ENCODE measurements at places on chromosomes 7 and 10.

DNA sequence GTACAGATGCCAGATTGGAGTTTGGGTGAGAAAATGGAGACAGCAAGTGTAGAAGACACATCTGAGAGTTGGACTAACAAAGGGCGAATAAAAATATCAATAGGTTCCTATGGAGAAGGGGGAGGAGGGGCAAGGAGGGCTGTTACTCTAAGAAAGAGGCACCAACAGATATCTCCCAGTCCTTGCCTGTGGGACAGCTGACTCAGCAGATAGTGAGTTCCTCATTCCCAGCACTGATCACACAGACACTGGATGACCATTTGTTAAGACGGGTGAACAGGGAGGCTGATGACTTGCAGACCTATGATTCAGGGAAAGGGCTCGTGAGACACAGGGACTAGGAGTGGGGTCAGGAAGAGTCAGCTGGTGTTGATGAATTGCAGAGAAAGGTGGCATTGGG is 5.7 kb upstream of the PRR15 start:
- DNase-seq, result no peak

DNA sequence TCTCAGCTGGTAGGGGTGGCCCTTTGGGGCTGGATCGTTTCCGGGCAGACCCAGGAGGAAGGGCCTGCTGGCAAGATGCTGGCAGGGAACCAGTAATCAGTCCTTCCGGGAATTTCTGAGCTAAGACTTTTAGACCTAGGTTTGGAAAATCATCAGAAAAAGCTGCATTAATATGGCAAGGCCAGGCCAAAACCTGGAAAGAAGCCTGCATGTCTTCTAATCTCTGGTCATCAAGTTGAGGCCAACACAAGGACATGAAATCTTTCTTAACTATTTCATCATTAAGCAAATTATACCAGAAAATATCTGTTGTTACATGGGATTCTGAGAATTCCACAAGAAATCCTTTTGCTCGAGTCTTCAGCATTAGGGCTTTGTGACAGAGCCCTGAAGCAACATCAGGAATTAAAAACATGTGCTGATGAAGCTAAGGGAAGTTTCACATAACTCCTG is 19.9 kb downstream of the CPA1 start:
- no peak for DNase-seq

- DNase-seq, result no peak
Measured at GRCh38 chr10:71379118-71379766, 17.5 kb upstream of the CDH23 start.

DNA sequence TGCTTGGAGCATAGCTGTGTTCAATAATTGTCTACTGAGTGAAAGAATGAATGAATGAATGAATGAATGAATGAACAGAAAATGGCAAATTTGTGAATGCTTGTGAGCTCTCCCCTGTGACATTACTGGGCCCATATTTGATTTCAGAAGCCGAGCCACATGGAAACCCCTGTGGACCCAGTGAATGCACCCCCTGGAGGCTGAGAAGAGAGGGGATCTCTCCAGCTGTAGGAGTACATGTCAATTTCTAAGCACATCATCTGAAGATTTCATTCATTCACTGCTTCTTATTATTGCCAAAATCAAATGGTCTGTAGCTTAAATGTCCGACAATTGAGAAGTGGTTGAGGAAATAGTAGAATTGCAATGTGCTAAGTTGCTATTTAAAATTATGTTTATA is 58.3 kb upstream of the DOCK1 start:
- no peak for DNase-seq

- DNase-seq, result no peak
Measured at GRCh38 chr7:116216956-116217571, 6.7 kb downstream of the TES start.

DNA sequence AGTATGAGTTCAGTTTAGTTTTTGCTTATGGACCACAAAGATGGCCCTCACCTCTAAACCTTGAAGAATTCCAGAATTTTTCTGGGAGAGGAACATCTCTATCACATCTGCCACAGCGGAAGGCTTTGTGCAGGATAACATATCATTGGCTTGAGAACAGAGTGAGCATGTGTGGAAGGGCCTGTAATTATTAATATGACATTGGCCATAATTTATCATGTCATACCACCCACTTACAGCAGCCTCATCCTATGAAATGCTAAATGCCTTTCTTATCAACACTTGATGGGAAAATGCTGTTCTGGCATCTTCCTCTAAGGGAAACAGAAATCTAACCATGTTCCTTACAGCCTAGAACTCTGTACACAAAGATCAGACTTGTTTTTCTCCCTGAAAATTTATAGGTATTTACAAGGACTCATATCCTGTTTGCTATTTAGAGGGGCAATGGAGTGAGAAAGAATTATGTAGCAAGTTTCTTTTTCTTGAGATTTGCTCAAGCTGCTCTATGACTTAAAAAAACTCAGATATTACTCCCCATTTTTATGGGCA is 817.3 kb downstream of the LRMDA start:
- DNase-seq, result no peak

GRCh38 chr10:80598084-80598798 is 60.5 kb downstream of the SH2D4B start:
- DNase-seq, result no peak

GRCh38 chr10:97165499-97165898 is 20.3 kb downstream of the SLIT1 start:
- no peak for DNase-seq

- no peak for DNase-seq
Measured at GRCh38 chr7:25976630-25977029, 175.4 kb upstream of the NFE2L3 start.

GRCh38 chr10:48742891-48743860 is 58.5 kb downstream of the WDFY4 start:
- no peak for DNase-seq
